ENCODE measurements at places on chromosomes 13 and 19.

GRCh38 chr19:13118424-13119193, 545 bp downstream of the NACC1 start:
- peak; percentile 84 for DNase-seq

DNA sequence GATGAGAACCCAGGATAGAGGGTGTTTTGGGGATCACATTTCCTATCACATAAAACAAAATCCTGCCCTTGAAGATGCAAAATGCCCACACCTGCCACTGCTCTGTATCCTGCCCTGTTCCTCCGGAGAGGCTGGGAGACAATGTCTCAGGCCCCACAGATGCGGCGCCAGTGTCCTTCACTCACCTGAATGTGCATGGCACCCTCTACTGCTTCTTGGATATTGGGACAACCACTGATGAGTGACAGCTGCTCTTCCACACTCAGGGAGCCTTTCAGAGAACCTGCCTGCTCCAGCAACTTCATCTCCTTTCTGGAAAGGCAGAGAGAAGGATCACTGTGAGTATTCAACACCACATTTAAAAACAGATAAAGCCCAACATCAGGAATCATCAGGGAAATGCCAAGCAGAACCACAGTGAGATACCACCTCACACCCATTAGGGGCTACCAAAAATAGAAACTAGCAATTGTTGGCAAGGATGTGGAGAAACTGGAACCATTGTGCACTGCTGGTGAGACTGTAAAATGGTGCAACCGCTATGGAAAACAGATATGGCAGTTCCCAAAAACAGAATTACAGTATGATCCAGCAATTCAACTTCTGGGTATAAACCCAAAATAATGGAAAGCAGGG, 36.4 kb downstream of the CRYL1 start:
- DNase-seq = no peak

- no peak for DNase-seq
Measured at GRCh38 chr13:42649141-42649540, 75.2 kb downstream of the TNFSF11 start.

- no peak for DNase-seq
Measured at GRCh38 chr13:23723471-23723870, 153.3 kb downstream of the TNFRSF19 start.

DNA sequence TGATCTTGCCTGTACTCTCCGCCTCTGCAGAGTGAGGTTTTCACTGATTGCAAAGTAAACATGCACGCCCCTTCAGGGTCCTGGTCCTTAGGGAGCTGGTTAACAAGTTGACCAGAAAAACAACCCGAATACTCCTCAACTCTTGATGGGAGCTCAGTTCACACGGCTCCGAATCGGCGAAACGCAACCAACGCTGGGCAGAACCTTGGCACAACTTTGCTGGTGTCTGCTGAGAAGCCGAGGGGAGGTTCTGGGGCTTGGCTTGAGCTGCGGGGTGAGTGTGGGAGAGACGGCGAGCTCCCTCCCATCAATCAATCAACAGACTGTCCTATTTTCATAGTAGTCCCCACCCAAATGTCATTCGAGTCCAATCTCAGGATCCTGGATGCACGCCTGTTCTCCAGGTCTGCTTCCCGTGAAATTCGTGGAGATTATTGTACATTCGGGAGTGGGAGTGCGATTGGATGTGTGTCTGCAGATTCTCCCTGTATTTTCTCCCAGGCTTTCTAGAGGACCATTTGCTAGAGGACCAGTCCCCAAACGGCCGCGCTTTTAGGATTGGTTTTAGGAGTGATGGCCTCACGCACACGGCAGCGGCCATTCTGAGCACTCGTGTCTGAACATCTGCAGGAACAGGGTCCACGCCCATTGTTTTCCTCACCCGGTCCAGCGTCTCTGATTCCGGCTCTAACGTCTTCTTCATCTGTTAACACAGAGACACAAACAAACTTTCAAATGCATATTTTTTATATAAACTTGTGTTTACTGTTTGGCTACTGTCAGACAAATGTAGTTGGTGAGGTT, 51.6 kb upstream of the F7 start:
- DNase-seq = no peak

- no peak for DNase-seq
Measured at GRCh38 chr13:114058051-114058867, 74.2 kb downstream of the RASA3 start.

DNA sequence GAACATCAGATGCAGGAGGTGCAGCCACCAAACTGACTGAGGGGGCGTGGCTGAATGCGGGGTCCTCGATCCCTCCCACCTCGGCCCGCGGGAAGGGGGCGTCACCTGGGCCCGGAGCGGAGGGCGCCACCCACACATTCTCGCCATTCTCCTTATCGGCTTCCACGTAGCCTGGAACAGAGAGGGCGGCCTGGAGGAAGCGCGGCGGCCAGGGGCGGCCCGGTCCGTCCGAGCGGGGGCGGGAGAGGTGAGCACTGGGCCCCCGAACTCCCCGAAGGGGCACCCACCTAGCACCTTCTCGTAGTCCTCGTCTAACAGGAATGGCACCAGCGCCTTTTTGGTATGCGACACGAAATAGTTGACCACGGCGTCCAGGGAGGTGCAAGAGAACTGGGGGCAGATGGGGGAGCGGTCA, 11.8 kb downstream of the STAP2 start:
- no peak for DNase-seq

DNA sequence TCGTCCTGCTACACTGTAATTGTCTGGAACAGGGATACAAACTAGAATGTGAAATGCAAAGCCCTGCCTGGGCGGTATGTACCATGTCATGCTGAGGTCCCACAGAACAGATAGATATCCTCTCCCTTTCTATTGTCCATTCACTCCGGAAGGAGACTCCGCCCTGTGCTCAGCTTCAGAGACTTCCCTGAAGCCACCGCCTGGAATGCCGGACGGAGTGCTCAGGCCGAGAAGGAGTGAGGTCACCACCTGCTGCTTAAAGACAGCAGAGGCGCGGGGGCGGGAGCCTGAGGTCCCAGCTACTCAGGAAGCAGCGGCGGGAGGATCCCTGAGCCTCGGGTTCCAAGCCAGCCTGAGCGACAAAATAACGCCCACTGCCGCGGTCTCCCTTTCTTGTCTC, 890 bp upstream of the ZNF611 start:
- DNase-seq = no peak

DNA sequence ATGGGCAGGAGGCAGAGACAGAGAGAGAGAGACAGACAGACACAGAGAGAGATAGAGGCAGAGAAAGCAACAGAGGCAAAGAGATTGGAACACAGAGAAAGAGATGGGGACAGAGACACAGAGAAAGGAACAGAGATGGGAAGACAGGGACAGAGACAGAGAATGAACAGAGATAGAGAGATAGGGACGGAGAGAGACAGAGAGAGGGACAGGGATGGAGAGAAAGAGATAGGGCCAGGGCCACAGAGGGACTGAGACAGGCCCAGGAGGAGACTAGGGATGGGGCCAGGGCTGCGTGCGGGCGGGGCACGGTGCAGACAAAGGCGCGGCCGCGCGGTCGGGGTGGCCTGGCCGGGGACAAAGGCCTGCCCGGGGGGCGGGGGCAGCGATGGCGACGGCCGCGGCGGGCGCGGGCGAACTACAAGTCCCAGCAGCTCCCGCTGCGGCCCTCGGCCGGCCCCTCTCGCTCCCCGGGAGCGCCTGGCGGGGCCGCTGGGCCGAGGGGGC, at the start of gene ZNF358:
Gene ZNF358 (plus strand): TSS at position 459 of the 507 bp plus-strand sequence. CDS start 3,140 bp downstream, outside the sequence.
- no peak for DNase-seq

DNA sequence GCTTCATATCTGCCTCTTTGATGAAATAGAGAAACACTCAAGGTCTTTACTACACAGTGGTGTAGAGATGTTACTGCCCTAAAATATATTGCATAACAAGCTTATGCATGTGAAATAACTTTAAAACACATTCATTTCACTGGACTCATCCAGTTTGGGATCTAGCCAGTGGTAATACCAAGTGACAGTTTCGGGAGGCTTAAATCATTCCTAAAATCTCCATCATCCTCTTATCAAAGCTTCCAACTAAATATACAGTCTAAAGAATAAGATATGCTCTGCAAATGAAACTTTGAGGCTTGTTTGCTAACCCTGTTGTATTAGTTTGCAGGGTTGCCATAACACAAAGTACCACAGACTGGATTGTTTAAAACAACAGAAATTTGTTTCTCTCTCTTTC, 52.8 kb downstream of the THSD1 start:
- DNase-seq = no peak
